ENCODE measurements at places on chromosomes 16 and 17.
A peak's percentile ranks its signal among the peaks of the same experiment; 100 is the strongest.

- DNase-seq: no peak
Observed at GRCh38 chr16:19419698-19420075, 2.0 kb downstream of the TMC5 start.

GRCh38 chr17:11598274-11599221 is at the start of gene DNAH9:
Gene DNAH9, plus strand, starts transcription at chr17:11598470. Its CDS starts 29 bp downstream, at chr17:11598499.
- peak; percentile 14 for DNase-seq

DNA sequence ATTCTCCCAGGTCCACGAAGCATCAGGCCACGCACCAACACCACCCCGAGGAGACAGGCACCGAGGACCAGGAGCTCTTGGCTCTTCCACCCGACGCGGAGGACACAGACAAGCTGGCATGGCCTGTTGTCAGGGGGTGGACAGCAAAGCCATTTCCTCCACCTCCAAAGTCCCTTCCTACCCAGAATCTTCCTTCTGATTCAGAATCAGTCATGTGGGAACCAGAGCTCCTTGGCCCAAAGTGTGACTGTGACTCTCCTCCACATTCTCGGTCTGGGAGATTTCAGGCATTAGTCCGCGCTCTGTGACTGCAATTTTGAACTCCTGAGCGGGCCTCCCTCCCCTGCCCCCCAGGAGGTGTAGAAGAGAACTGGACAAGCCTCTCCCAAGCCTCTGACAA is 9.2 kb downstream of the DNAH17 start:
- no peak for DNase-seq

DNA sequence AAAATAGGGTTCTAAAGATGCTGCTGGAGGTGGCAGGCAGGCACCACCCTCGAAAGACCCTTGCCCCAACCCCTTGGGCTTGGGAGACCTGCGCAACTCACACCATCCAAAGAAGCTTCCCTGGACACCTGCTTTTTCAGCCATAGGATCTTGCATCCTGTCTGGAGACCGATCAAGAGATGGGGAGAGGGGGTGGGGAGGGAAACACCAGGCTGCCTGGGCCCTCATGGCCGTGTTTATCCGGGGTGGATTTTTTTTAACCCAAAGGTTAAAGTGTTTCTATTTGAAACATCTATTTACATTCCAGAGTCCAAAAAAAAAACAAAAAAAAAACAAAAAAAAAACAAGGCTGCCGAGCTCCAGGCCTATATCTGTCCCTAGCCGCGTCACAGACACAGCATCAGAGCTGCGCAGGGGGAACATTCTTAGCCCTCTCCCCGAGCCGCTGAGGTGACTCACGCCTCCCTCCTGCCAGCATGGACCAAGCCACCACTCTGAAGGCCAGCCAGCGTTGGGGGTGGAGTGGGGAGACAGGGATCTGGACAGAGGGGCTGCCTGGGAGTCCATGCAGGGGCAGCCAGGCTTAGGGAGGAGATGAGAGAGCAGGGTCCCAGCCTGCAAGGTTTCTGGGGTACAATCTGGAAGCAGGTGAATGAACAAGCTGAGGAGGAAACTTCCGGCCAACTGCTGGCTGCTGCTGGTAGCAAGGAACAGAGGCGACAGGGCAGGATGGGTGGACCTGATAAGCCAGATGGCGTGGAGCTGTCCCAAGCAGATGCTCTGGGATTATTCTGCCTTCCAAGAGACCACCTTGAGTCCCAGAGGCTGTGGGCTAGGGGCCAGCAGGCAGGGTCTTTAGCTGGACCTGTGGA is 14.8 kb downstream of the HDAC5 start:
- peak; percentile 91 for DNase-seq

GRCh38 chr17:50028736-50029120 is 27.2 kb upstream of the ITGA3 start:
- DNase-seq: no peak

- DNase-seq: no peak
Observed at GRCh38 chr16:81094771-81095251, 1.4 kb downstream of the GCSH start.

DNA sequence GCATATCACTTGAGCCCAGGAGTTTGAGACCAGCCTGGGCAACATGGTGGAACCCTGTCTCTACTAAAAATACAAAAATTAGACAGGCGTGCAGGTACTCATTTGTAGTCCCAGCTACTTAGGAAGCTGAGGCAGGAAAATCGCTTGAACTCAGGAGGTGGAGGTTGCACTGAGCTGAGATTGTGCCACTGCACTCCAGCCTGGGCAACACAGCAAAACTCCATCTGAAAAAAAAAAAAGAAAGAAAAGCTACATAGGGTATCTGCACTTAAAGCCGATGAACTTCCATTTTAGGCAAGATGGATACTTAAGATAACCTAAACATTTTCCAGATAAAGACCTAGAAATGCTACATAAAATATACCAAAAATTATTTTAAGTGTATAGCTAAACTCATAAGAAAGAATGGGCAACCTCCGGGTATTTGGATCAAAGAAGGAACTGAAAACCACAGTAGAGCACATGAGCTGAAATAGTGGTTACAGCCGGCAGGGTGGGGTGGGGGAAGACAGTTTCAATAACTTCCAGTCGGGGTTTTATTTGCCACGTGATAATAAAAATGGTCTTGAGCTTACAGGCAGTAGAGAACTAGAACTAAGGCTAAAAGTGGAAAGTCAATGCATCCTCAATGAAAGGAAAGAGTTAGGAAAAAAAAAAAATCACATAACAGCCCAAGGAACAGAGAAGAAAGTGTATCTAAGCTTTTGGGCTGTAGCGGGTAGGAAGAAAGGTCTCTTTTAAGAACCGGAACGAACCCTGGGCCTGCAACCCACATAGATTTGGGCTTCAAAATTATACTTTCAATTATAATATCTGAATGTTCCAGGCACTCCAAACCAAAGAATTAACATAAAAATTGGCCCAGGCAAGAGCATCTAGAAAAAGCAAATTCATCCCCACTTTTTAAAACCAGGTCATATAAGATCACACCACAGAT is 53.1 kb downstream of the CFDP1 start:
- DNase-seq: no peak

- DNase-seq: no peak
Observed at GRCh38 chr16:17518441-17518840, 47.7 kb upstream of the XYLT1 start.

DNA sequence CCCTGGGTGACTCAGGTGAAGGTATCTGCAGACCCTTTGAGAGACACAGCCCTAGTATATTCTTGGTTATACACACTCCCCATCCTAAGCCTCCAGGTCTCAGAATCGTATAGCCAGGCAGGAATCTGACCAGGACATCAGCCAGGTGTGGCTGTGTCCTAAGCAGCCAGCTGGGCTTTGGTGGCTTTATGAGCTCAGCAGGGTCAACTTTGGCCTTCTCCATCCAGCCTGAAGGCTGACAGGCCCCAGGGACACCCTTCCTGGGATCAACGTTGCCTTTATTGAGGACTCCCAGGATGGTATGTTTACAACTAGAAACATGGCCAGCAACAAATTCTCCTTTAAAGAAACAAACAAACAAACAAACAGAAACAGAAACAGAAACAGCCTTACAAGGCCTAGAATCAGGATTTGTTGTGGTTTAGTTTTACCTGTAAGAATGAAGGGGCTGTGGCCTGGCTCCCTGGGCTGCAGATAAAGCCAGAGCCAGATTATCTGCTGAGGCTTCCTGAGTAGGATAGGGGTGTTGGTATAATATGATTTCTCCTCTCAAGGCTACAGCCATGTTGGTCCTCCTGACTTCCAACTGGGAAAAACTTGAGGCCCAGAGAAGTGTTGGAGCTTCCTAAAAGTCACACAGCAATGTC is 8.5 kb downstream of the KIF19 start:
- DNase-seq: no peak

- DNase-seq: no peak
Observed at GRCh38 chr16:85570213-85570734, 42.8 kb upstream of the GSE1 start.

DNA sequence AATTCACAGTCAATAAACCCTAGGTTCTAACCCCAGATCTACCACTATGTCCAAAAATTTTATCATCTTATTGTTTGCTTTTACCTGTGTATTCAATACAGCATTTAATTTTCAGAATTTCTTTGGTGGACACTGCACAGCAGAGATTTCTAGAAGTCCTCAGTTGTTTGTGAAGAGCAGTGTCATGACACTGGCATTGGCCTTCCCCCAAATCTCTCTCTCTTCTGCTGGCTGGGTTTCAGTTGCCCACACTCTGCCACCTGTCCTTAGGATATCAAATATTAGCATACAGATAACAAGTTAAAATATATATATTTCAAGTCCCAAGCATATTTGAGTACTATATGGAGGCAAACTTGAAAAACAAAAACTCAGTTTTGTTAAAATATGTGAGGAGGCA is 2.0 kb upstream of the THUMPD1 start:
- DNase-seq: no peak

DNA sequence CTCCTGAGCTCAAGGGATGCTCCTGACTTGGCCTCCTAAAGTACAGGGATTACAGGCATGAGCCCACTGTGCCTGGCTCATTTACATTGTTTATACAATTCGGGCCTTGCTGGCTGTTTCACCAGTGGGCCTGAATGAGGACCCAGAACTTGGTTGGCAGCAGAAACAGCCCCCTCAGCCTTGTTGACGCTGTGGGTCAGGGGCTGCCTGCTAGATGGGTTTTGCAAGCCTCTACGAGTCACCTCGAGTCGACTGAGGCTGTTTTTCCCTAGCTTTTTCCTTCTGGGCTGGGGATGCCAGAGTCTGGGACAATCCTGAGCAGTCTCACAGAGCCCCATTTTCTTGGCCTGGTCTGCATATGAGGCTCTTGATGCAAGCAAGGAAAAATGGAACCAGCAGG is 16.1 kb downstream of the PPL start:
- DNase-seq: no peak

DNA sequence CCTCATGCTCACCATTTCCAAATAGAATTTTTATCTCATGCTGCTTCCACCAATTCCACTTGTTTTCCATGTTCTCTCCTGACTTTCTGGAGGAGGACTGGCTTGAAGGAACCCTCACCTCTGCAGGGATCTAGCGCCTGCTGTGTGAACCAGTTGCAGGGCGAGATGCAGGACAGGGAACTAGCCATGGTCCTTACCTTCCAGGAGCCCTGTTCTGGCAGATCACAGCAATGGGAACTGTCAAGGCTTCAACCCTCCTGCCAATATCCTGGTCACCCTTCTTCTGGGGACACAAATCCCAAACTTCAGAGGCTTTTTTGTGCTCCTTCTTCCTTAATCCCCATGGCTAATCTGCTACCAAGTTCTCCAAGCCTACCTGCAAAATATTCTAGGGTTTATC is 60.4 kb upstream of the MMP2 start:
- DNase-seq: no peak

- DNase-seq: no peak
Observed at GRCh38 chr16:49490321-49490705, 116.7 kb downstream of the C16orf78 start.

DNA sequence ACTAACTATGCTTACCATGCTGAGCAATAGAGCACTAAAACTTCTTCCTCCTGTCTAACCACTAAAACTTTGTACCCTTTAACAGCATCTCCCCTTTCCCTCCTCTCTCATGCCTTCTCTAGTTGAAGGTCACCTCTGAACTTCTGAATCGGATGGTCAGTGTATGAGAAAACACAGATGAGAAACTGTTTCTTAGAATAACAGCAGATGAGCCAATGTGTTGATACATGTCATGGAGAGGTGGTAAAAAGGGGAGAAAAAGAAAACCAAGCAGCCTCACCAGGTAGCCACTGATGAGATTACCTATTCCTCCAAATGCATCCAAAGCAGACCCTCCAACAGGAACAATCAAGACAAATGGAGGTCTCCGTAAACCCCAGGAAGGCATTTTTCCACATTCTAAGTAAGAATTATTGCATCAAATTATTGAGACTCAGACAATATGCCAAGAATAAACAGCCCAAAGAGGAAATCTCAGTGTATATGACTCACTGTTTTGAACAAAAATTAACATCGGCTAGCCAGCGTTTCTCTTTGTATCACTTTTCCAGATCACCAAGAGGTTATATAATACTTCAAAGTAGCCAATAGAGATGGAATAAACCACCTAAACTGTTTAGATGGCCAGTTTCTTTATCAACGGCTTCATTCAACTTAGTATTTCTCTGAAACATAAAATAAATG is 793.3 kb upstream of the SOX9 start:
- DNase-seq: no peak

DNA sequence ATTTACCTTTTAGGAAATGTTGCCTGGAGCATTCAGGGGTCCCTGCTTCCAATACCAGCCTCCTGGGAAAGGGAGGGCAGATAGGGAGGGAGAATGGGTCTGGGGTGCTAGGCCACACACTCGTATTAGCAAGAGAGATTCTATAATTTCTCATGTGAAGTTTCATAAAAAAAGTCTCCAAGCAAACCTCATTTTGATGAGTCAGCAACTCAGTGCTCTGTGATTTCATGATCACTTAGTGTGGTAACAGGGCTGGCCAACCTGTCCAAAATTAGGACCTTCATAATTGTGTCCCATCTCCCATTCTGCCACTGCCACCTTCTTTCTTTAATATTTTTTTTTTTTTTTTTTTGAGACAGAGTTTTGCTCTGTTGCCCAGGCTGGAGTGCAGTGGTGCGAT is 41.4 kb downstream of the IGF2BP1 start:
- no peak for DNase-seq

DNA sequence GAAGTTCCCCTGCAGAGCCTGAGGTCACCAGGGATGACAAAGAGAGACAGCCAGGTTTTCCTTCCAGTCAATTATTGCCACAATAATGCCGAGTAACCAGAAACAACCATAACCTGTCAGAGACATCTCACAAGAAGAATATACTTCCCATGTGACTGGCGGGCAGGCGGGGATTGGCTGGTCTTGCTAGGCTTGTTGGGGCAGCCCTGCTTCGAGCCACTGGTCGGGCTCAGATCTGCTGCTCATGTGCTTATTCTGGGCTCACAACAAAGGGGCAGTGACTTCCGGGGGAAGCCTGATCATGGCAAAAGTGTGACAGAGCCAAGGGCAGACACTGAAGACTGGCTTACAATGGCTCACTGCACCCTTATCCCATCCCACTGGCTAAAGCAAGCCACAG is 48.1 kb upstream of the IRX6 start:
- DNase-seq: no peak

DNA sequence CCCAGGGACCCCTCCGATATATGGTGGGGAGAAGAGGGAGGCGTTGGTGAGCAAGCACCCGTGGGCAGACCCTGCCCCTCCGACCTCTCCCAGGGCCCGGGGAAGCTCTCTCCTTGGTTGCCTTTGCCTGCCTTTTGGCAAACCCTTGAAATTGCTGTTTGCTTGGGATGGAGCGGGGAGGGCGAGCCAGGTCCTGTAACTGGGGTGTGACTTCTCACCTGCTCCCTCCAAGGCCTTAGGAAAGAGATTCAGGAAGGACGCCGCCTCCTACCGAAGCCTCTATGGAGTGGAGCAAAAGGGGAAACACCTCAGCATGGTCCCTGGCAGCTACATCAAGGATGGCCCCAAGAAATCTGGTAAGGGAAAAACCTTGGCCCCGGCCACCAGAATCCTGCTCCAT is 4.6 kb downstream of the C16orf78 start:
- no peak for DNase-seq

DNA sequence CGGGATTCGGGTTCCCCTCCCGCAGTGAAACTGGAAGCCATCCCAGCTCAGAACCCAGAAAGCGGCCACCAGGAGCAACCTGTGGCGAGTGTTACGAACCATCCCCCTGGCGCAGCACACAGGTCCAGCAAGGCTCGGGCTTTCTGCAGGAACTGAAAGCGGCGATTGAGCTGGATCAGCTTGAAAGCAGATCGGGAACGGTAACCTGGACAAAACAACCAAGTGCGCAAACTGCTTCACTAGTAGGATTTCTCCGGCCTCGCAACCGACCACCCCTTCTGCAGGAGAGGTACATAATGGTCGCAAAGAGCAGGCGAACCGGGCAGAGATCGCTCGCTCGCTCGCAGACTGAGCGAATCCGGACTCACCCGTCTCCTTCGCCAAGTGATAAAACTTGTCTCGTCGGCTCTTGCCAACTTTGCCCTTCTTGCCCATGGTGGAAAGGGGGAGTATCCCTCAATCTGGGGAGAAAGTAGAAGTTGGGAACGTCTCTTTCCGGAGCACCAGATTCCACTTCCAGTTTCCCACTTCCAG is 696 bp upstream of the PSMC5 start:
- DNase-seq: no peak

Data from fibroblast of the conjunctiva (primary cell).